CD8-positive, alpha-beta T cell (primary cell): ENCODE measurements at places on chromosomes 1 and 21.

GRCh38 chr1:175893192-175893591 lies 149.8 kb upstream of the TNR start:
- DNase-seq: no peak

- DNase-seq: no peak
Observed at GRCh38 chr1:156766298-156767100, 836 bp upstream of the PRCC start.

GRCh38 chr1:7991504-7992440 lies 30.3 kb downstream of the PARK7 start:
- no peak for DNase-seq

DNA sequence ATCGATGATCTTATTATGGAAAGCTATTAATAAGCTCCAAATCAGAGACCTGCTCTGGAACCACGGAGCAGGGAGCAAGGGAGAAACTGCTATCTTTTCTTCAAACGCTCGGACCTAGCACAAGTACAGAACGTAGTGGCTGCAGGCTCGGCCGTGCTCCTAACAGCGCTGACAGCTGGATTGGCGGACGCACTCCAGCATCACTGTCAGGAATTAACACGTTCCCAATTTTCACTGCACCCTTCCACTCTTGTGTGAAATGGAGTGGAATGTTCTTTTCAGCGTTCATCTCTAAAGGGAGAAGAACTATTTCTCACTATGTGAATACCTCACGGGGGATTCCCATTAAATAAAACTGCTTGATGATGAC lies 106.9 kb downstream of the ZNF281 start:
- no peak for DNase-seq

GRCh38 chr1:163427279-163427678 lies 105.5 kb downstream of the NUF2 start:
- DNase-seq: no peak

DNA sequence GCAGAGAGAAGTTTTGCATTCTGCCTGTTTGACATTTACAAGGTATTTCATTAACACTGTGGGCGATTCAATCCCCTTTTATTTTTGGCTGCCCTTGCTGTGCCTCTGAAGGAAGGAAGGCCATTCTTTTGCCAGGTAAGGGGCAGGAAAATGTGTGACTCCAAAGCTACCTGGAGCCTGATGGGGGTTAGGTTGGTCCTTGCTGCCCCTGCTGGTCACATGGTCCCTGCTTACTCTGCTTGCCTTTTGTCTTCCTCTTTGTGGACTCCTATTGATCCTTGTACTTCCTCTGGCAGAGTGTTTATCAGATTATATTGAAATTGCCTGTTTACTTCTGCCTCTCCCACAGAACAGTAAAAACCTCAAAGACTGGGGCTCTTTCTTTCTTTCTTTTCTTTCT lies 65.7 kb downstream of the ST6GALNAC3 start:
- no peak for DNase-seq

GRCh38 chr1:62429581-62429980 lies 7.3 kb upstream of the USP1 start:
- no peak for DNase-seq

- no peak for DNase-seq
Observed at GRCh38 chr1:156503698-156504437, 3.3 kb upstream of the MEF2D start.

GRCh38 chr21:16034446-16035190 lies 304.8 kb downstream of the USP25 start:
- no peak for DNase-seq

GRCh38 chr1:87203904-87204303 lies 124.8 kb upstream of the LMO4 start:
- DNase-seq: no peak

- DNase-seq: no peak
Observed at GRCh38 chr1:243490748-243491686, 235.2 kb downstream of the SDCCAG8 start.

DNA sequence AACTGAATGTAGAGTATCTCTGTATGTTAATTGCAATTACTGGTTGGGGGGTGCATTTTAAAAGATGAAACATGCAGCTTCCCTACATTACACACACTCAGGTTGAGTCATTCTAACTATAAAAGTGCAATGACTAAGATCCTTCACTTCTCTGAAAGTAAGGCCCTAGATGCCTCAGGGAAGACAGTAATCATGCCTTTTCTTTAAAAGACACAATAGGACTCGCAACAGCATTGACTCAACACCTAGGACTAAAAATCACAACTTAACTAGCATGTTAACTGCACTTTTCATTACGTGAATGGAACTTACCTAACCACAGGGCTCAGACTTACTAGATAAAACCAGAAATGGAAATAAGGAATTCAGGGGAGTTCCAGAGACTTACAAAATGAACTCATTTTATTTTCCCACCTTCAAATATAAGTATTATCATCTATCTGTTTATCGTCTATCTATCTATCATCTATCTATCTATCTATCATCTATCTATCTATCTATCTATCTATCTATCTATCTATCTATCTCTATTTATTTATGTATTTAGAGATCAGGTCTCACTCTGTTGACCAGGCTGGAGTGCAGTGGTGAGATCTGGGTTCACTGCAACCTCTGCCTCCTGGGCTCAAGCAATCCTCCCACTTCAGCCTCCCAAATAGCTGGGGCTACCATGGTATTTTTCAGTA lies 47.8 kb downstream of the CHML start:
- no peak for DNase-seq

DNA sequence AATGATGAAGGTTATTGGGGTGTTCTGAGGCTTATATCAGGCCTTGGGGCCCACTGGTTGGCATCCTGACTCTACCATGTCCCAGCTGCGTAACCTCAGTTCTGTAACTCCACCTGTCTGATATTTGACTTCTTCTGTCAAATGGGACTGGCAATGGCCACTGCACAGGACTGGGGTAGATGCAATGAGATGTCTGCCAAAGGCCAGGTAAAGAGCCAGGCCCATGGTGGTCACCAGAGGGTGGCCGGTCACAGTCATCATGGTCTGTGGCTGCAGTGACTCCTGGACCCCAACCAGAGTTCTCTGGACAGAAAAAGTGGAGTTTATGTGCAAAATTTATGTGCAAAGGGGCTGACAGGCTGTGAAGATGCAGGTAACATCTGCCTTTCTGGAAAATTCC lies 173.3 kb downstream of the PTPRU start:
- DNase-seq: peak; percentile 29

GRCh38 chr1:210750468-210750867 lies 383.5 kb downstream of the KCNH1 start:
- no peak for DNase-seq

- no peak for DNase-seq
Observed at GRCh38 chr1:227885135-227885647, 62.5 kb downstream of the WNT9A start.

DNA sequence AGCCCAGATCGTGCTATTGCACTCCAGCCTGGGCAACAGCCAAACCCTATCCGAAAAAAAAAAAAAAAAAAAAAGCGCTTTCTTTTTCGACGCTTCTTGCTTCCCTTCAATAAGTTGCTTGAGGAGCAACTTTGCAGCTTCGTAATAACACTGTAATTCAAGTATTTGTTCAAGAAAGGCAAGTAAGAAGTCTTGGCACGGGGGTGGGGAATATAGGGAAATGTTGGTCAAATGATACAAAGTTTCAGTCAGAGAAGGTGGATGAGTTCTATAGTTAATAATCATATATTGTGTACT lies 871 bp upstream of the PSMA5 start:
- peak; percentile 16 for DNase-seq
